Activated T-cell treated with anti-CD3 and anti-CD28 coated beads, Interleukin-2, amount 50 U/mL, for 4 hours (primary cell): ENCODE measurements at places on chromosomes 13 and 19. TPM values are rescaled to one million over a fixed set of nuclear protein-coding genes. Genes with fewer than 3 reads are reported as not detected.
A peak's percentile ranks its signal among the peaks of the same experiment; 100 is the strongest.

Gene PTGIR
- 5.8 TPM for total RNA-seq

- no peak for DNase-seq
Observed at GRCh38 chr19:10876459-10877240, 5.3 kb downstream of the CARM1 start.

Gene CACNG6
- total RNA-seq: not detected

DNA sequence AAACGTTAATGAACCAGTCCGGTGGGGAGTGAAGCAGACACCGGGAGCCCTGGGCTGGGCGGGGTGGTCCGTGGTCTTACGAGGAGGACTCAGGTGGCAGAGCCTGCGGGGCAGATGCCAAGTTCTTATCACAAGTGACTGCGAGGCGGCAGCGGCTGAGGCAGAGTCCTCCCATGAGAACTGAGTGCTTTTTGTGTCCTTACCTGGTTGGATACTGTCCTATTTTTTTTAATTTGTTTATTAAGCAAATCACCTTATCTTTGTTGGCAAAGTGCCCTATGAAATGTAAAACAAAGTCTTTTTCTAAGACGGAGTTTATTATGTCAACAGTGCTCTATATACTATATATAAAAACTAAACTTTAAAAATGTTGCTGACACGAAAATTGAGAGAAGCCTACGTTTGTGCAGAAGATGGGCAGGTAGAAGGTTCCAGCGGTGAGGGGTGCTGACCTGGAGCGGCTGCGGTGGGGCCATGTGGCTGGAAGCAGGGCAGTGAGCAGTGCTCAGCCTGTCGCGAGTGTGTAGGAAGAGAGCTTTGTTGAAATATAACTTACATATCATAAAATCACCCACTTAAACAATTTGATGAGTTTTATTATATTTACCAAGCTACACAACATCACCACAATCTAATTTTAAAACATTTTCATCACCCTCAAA is 82.2 kb downstream of the ATP11A start:
- no peak for DNase-seq

Gene KLK4
- total RNA-seq: not detected

Gene ZNF738
- total RNA-seq: 9.2 TPM

Gene RXFP2
- not detected for total RNA-seq

DNA sequence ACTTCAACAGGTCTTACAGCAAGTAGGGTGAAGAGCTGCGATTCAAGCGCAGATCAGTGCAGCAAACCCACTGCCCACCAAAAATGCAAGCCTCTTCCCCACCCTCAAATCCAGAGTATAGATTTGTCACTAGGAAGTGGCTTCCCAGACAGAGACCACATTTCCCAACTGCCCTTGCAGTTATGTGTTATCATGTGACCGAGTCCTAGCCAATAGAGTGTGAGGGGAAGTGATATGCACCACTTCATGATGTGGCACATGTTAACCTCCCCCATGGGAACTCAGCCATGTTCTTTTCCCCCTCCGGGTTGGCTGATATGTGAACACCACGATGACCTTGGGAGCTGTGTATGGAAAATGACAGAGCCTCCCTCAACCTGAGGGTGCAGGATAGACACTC is 50.8 kb downstream of the MBD3L2B start:
- DNase-seq: no peak

GRCh38 chr13:27028683-27029480 is 142.7 kb downstream of the USP12 start:
- no peak for DNase-seq

DNA sequence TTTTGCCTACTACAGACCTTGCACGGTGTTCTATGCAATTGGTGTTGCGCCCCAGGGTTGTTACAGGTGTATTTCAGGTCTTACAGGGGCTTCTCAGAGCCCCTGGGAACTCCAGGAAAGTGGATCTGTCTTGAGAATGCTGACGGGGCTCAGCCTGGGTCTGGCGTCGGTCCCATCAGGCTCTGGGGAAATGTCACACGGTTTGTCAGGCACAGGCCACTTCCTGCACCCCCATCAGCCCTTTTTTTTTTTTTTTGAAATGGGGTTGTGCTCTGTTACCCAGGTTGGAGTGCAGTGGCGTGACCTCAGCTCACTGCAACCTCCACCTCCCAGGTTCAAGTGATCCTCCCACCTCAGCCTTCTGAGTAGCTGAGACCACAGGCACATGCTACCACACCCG is 13.2 kb downstream of the CLEC4G start:
- no peak for DNase-seq

GRCh38 chr13:97386801-97387484 is 47.0 kb upstream of the RAP2A start:
- DNase-seq: no peak

- DNase-seq: no peak
Observed at GRCh38 chr19:8320564-8321066, 560 bp downstream of the NDUFA7 start.

GRCh38 chr13:110285991-110286832 is 20.7 kb downstream of the COL4A1 start:
- DNase-seq: no peak

Gene KLK5
- not detected for total RNA-seq

DNA sequence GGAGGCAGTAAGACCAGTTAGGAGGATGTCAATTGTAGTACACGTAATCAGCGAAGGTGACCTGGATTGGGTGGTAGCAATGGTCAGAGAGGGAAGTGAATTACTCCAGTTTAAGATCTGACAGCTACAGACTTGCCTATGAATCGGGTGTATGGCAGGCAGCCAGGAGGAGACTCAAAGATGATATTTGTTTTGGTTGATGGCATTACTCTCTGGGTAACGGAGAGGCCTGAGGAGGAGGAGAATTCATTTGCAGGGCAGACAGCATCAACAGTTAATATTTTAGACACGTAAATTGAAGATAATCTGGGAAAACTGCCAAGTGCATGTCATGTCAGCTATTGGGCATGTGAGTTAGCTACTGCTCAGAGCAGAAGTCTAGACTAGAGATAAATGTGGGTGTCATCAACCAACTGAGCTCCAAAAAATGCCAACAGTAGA is 109.2 kb downstream of the SGCG start:
- DNase-seq: no peak

- no peak for DNase-seq
Observed at GRCh38 chr19:30563691-30564090, 191.5 kb downstream of the ZNF536 start.

GRCh38 chr19:39303373-39304184 is 7.4 kb downstream of the IFNL1 start:
- no peak for DNase-seq

DNA sequence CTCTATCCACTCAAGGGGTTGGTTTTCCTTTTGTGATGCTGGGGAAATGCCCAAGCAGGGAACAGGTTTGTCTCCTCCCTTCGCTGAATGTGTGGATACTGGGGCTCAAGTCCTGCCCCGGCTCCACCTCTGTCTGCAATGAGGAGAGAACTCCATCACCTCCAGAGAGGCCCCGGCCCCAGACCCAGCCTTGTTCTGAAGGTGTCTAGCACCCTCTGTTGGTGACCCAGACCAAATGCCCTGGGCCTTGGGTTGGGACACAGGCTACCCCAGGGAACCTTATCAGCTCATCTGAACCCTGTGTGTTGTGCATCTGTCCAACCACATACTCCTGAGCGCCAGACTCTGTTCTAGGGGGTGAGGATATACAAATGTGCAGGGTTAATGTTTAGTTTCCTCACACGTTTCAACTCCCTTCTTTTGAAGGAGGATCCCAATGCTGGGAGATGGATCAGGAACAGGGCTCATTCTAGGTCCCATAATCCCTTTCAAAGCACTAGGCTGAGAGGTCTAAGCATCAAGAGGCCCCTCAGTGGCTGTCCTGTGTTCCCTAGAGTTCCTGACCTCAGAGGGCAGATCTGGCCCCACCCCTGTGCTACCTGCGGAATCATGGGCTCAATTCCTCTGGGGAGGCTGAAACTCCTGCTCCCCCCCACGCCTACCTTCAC is 112.5 kb upstream of the SLC7A1 start:
- DNase-seq: peak; percentile 42

GRCh38 chr19:4516939-4517300 is 1.4 kb downstream of the PLIN4 start:
- no peak for DNase-seq

GRCh38 chr19:17020823-17021222 is 5.8 kb downstream of the CPAMD8 start:
- no peak for DNase-seq

Gene IRGC
- not detected for total RNA-seq

DNA sequence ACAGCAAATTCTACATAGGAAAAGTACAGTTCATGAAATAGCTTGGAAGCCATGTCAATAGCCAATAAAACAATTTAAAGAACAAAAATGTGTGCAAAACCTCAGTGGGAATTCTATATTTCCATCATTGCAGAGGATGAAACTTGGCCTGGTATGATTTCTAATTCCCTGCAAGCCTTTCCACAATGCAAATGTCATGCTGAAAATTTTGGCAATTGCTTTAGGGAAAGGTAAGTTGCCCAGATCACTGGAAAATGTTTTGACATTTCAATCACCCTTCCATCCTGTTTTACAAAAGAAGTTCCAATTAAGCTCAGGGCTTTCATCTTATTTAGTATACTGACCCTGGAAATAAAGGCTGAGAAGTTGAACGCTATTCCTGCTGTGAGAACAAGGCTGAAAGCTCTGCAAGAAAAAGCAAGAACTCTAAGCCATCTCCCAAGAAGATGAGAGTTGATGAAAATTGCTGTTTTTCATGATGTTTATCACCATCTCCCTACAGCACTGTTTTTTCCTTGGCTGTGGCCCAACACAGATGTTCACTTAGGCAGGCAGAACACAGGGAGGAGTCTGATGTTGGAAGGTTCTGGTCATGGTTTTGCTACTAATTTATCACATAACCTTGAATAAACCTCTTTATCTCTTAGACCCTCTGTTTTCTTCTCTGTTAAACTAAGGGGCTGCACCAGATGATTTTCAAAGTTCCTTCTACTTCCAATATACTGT is 263.7 kb downstream of the KCTD12 start:
- no peak for DNase-seq

GRCh38 chr19:54023191-54023590 is 31.8 kb downstream of the CACNG6 start:
- DNase-seq: no peak

GRCh38 chr13:113114511-113115362 is 7.9 kb upstream of the F10 start:
- no peak for DNase-seq

DNA sequence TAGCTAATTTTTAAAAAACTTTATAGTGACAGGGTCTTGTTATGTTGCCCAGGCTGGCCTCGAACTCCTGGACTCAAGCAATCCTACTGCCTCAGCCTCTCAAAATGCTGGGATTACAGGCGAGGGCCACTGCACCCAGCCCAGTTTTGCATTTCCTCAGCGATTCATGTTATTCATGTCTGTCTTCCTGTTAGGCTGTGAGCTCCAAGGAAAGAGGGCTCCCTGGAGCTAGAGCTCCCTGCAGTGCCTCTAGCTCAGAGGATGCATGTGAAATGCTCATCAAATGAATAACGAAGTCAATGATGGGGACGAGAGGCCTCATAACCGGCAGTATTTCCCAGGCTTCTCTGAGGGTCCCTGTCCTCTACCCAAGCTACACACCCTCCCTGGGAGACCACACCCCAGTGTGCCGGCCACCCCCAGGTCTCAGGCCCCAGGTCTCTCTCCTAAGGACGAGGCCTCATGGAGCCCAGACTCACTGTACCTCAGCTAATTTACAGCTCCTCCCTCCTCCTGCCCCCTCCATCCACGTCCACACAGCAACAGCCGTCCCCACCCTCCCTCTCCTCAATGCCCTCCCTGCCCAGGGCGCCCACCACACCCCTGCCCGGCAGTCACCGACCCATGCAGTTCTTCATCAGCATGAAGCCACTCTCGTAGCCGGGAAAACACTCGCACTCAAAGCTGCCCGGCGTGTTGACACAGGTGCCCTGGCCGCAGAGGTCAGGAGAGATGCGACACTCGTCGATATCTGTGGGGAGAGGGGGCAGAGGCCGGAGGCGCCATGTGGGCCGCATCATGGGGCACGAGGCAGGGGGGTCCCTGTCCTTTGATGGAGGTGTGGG is 28.5 kb downstream of the FBN3 start:
- DNase-seq: no peak

DNA sequence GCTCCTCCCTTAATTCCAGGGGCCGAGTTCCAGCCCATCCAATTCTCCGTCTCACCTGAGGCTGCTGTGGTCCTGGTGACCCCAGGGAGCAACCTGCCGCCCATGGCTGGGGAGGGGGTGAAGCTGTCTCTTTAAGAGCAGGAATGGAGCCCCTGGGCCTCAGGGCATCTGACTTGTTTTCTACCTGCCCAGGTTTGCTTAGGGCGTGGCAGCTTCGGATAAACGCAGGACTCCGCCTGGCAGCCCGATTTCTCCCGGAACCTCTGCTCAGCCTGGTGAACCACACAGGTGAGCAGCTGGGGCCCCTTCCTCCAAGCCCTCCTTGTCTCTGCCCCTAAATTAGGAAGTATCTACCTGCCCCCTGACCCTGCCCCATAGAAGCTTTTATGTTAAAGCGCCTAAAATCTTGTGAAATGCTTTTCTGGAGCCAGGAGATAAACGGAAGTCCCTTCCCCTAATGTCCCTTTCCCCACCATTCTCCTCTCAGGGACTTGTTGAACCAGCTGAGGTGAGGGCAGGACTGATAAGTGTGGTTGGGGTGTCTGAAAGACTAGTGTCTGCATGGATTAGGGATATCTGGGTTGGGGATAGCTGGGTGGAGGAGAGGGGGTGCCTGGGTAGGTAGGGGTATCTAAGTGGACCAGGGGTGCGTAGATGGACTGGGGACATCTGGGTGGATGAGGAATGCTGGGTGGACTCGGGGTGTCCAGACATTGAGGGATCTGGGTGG is 614 bp downstream of the FXYD3 start:
- no peak for DNase-seq

Gene SHANK1
- 0.03 TPM for total RNA-seq

DNA sequence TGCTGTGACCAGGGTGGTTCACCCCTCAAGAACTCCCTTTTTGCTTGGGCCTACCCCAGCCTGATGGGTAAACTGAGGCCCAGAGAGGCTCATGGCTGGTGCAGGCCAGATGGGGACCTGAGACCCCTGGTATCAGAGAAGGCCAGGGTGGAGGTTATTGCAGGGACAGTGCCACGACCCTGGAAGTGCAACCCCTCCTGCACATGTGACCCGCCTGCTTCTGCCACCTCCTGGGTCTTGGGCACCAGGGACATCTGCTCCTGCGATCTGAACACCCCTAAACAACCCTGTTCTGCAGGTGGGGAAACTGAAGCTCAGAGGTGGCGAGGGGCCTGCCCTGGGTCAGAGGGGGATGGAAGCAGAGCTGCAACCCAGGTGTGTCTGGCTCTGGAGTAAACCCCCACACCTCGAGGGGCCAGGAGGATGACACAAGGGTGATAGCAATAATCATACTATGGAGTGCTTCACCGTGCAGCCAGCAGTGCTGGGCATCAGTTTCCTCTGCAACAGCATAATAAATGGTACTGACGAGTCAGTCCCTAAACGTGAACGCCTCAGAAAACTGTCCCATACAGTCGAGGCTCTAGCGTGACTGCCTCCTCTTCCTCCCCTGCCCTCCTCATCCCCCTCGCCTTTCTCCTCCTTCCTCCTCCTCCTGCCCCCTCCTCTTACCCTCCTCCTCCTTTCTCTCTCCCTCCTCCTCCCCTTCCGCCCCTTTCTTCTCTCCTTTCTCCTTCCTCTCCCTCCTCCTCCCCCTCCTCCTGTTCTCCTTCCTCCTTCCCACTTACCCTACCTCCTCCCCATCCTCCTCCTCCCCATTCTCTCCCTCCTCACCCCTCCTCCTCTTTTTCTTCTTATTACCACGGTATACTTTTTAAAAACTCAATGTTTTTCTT is 4.3 kb downstream of the YJEFN3 start:
- DNase-seq: no peak

GRCh38 chr13:48729856-48730255 is 76.1 kb downstream of the CYSLTR2 start:
- DNase-seq: no peak

GRCh38 chr19:41325640-41325946 is 15.6 kb downstream of the CCDC97 start:
- no peak for DNase-seq
